Transverse colon (tissue), 4 donors: ENCODE measurements at places on chromosomes 5 and 9.
A peak's percentile ranks its signal among the peaks of the same experiment; 100 is the strongest.

GRCh38 chr5:34869256-34869655, 30.3 kb downstream of the TTC23L start:
- DNase-seq, result no peak

- no peak for DNase-seq
These were observed 98.5 kb downstream of the ZCCHC7 start for GRCh38 chr9:37218800-37219425.

- peak; percentile 87 for DNase-seq
These were observed 2.5 kb downstream of the PTGES2 start for GRCh38 chr9:128124873-128125579.

- peak; percentile 27 for DNase-seq
These were observed 1.3 kb downstream of the BRD3OS start for GRCh38 chr9:134026581-134026980.

DNA sequence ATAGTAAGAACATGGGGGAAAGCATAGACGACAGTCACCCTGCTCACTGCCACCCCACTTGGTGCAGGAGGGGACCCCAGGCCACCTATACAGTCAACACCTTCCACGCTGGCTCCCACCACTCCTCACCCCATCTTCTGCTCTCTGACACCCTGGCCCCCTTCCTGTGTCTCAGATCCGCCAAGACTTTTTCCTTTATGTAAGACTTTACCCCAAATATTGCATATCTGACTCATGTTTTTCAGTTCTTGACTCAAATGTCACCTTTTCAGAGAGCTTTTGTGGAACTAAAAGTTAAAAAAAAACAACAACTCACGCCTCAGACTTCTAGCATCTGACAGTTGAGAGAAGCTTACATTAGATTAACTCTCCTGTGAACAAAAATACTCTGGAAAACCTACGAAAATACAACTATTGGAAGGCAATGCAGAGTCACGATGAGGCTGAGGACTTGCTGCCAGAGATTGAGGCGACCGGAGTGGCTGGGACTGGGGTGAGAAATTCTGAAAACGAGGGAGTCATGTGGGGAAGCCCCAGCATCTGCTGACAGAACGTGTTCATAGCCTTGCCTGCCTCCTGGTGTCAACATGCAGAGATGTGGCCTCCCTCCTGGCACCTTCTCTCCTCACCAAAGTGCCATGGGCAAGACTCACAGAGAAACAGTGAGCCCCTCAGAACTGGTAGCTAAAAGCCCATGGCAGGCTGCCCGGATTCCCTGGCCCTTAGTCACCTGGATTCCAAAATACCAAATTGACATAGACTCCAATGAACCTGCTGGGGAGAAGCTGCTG, 22.4 kb upstream of the FCN2 start:
- no peak for DNase-seq

- no peak for DNase-seq
These were observed 36.1 kb upstream of the NDFIP1 start for GRCh38 chr5:142072488-142072887.

DNA sequence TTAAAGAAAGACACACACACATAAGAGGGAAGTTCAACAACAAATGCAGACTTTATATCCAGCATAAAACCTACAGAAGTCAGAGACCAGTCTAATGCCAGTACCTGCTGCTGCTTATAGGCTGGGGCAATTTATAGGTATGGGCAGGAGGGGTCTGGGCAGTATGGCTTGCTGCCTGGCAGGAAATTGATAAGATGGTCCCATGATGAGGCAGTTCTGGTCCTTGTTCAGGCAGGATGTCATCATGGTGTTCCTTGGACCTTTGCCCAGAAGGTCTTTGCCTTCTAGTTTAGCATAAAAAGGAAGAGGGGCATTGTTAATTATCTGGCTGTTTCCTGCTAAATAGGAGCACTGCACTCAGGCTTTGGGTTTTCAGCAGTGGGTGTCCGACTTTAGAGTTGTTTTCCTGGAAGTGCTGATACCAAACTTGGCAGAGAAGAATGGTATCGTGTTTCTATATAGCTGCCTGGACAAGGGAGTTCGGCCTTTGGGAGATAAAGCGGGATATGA, 10.4 kb upstream of the PDCD1LG2 start:
- no peak for DNase-seq

DNA sequence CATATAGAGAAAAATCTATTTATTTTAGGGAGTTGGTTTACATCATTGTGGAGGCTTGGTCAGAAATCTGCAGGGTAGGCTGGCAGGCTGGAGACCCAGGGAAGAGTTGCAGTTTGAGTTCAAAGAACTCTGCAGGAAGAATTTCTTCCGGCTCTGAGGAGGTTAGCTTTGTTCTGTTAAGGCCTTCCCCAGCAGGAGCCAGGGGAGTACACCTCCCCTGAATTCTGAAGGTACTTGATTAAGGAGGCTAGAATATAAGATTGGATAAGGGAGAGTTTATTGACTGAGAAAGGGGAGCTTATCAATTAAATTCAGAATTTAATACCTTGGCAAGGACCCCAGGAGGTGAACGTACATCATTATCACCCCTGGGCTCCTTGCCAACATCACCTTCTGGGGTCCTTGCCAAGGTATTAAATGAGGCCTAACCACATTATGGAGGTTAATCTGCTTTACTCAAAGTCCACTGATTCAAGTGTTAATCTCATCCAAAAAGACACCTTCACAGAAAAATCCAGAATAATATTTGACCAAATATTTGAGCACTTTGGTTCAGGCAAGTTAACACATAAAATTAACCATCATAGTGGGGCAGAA, 351.7 kb downstream of the CWC27 start:
- no peak for DNase-seq

- DNase-seq, result no peak
These were observed 42.2 kb upstream of the PPP2CA start for GRCh38 chr5:134268019-134268601.

DNA sequence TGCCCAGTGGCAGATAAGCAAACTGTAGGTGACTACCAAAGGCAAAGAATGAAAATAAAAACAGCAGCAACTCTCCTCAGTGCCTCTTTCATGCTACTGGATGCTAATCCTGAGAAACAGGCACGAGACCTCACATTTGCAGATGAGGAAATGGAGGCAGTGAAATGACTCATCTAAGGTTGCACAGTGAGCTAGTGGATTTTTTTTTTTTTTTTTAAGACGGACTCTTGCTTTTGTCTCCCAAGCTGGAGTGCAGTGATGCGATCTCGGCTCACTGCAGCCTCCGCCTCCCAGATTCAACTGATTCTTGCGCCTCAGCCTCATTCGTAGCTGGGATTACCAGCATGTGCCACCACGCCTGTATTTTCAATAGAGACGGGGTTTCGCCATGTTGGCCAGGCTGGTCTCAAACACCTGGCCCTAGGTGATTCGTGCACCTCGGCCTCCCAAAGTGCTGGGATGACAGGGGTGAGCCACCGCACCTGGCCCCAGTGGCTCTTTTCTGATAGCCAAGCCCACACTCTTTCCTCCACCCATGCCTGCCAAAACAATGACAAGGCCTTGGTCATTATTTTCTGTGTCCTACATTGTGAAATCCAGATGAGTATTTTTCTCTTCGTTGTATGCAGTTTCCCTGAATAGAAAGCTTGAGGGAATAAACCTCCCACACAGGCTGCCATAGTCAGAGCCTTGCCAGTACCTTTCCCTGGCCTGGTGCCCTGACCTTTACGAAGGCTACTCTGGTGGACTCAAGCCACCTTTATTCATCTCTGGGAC, 19.2 kb downstream of the DOCK2 start:
- DNase-seq, result no peak

- no peak for DNase-seq
These were observed 10.4 kb upstream of the ZNF354B start for GRCh38 chr5:178849316-178849715.

GRCh38 chr9:112041536-112042243, 133.4 kb downstream of the SUSD1 start:
- DNase-seq, result no peak

DNA sequence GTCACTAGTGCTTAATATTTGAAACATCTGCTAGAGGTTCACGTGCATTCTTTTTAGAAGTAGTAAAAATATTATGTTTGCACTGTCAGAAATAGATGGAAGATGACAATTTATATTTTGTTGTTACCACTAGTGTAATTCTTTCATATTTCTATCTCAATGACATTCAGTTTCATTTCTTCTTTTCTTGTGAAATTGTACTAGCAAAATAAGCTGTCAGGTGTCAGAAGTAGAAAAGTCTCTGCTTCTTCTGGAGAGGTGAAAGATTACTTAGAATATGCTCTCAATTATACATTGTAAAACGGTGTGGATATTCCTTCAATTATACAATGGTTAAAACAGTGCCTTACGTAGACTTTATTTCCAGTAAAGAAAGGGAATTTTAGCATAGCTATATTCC, 395.4 kb downstream of the CSNK1G3 start:
- no peak for DNase-seq

DNA sequence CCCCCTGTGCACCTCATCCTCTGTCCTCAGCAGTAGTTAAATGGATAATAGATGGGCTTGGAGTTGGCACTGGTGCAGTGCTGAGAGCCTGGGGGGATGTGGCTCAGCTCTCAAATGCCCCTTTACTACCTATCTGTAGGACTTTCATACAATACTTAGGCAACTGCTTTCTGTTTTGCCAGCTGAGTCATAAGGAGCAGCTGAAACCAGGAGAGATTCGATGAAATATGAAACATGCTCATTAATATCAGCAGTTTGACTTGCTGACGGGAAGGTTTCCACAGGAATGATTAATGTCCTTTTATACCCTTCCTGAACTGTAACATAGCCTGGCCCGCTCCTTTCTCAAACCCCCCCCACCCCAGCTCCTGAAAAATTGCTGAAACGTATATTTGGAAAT, 142.6 kb downstream of the SAXO1 start:
- DNase-seq, result no peak

DNA sequence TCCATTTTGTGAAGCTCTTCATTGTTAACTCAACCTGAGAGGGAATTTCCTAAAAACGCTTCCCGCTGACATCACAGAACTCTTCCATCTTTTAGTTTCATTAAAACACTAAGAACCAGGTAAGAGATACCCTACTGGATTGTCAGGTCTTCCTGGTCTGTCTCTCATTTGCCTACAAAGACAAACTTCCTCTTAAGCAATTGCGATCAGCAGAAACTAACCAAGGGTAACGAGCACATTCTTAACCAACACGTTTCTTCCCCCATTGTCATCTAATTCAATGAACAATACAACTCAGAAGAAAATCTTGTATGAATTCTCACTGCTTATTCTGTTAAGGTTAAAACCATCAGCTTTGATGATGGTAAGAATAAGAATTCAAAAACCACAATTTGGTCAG, 6.6 kb downstream of the FBXW11 start:
- no peak for DNase-seq

DNA sequence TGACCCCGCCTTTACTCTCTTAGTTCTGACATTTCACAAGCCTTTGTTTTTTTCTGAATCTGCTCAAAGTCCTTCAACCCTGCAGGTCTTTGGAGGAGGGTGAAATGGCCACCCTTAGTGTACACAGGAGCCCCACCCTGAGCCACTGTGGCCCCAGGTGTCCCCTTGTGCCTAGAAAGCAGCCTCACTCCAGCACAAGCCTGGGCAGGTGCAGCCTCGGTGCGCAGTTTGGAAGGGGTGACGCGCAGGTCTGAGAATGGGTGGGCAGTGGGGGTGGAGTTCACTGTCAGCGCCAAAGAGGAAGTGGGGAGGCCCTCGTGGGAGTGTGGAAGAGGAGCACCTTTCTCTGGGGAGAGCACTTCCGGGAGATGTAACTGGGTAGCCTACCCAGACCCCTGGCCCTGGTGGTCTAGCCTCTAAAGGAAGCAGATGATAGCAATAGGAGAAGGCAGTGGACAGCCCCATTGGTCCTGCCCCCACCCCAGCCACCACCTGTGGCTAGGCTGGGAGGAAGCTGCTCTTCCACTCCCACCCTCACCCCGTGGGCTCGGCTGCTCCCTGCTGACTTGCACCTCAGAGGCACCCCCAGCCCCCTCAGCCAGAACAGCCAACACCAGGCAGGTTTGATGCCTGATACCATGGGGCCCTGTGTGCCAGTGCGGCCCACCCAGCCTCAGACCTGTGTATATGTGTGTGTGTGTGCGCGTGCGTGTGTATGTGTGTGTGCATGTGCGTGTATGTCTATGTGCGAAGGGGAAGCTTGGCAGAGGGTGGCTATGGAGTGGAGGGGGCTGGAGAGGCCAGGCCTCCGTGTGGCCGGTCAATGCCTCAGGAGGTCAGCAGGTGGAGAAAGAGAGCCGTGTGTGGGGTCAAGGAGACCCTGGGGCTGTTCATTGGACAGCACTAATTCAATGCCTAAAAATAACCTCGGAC, 16.8 kb upstream of the DAB2IP start:
- no peak for DNase-seq

DNA sequence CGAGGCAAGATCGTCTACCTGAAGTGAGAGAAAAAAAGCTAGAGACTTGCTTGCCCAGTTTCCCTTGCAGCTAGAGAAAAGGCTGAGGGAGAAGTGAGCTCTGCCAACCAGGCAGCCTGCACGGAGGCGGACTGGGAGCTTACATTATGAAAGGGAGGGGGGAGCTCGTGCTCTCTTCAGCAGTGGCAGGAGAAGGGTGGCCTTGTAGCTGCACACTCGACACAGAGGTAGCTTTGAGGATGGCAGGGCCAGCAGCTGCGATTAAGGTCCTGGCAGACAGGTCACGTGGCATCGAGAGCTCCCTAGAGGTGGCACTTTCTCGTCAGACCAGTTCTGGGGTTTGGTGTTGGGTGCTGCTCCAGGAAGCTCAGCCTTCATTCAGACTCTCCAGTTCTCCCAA, 26.7 kb downstream of the APBA1 start:
- peak; percentile 56 for DNase-seq

DNA sequence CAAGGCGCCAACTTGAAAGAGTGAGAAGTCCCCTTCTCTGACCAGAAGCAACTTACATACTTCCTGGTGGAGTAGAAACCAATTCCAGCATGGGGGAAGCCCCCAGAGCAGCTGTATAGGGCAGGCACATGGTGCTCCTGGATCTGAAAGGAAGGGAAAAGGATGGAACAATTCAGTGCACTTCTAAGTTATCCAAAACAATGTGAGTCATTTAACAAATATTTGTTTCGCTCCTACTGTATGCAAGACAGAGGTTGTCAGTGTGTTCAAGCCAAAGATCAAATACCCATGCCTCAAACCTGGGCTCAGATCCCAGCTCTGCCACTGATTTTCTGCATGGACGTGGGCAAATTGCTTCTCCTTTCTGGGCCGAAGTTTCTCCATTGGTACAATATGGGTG, 67.1 kb downstream of the LHX2 start:
- no peak for DNase-seq

DNA sequence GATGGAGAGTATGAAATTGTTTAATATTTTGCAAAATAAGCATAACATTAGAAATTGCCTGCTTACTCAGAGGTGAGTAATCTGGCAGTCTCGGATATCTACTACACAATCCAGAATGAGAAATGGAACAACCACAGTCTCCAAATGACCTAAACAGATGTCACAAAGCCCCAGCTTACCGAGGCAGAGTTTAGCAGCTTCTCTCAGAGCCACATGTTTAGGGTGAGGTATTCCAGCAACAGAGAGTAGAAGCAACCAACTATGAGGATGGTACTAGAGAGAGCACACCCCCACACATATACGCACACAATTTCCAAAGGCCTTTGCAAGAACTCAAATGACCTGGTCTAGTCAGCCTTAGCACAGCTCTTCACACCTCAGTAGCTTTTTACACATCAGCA, 122.7 kb upstream of the LPAR1 start:
- DNase-seq, result no peak

- DNase-seq, result no peak
These were observed 204.5 kb downstream of the BRINP1 start for GRCh38 chr9:119164716-119165115.

- DNase-seq, result no peak
These were observed 78.3 kb downstream of the LIFR start for GRCh38 chr5:38478166-38478565.
